ENCODE measurements at places on chromosomes 3 and 15. TPM values are rescaled to one million over a fixed set of nuclear protein-coding genes. Genes with fewer than 3 reads are reported as not detected.

SLC6A1 gene
- total RNA-seq: not detected

ADAMTS9 gene
- not detected for total RNA-seq

CAND2 gene
- total RNA-seq: 1.7 TPM

PLCB2 gene
- 192 TPM for total RNA-seq

BLM gene
- 57.8 TPM for total RNA-seq
